ENCODE measurements at places on chromosomes 3 and 15.
A peak's percentile ranks its signal among the peaks of the same experiment; 100 is the strongest.

- peak; percentile 48 for DNase-seq
These were observed 391.0 kb upstream of the RARB start for GRCh38 chr3:25037049-25037547.

- DNase-seq: no peak
These were observed 40.3 kb downstream of the FSTL1 start for GRCh38 chr3:120410541-120410940.

DNA sequence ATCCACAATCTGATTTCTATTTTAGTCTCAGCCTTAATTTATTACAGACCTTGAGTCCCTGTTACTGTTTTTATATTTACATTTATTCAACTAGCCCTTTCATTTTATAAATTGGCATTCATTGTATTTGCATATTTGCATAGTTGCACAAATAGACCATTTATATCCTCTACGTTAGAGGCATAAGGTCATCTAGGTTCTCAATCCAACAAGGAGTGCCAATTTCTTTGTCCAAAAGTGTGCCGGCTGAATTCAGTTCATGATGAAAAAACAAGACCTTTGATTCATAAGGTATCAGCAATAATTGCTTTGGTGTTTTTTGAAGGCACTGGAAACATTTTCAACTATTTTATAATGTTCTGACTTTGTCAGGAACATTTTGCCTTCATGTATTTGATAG lies 33.9 kb upstream of the NANOGP8 start:
- no peak for DNase-seq

DNA sequence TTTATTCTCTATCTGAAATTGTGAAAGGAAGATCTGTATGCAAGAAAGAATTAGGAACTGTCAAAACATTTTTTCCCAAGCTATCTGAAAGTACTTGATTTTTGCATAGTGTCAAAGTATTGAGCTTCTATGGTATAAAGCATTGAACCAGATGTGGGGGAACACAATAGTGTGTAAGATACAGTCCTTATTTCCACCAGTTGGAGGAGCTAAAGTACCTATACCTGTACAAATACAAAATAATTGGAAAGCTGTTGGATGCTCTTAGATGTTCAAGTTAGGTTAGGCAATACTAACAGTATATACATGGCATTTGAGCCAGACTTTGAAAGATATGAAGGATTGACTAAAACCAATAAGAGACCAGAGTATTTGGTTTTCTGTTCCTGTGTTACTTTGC lies 148.4 kb downstream of the B3GALNT1 start:
- DNase-seq: peak; percentile 24

GRCh38 chr3:80668600-80669294 lies 900.9 kb upstream of the ROBO1 start:
- no peak for DNase-seq

- DNase-seq: no peak
These were observed 11.8 kb upstream of the CDV3 start for GRCh38 chr3:133561679-133562078.

DNA sequence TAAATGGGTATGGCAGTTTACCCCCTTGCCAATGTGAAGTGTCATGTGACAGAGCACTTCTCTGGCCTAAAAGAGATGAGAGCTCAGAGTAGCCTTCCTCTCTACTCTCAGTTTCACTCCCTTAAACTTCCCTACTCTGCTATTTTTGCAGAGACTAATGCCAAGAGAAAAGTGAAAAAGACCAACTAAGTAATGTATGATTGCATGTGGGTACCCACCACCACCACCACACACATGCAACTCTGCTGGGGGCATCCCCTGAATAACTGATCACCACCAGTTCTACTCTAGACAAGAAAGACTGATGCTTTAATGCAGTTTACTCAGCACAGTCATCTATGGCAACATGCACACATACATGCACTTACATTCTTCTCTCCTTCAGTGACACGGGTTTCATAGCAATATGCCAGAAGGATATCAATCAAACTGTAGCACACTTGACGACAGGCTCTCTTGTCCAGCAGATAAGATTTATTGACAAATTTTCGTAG lies 31.3 kb downstream of the SHQ1 start:
- DNase-seq: no peak

DNA sequence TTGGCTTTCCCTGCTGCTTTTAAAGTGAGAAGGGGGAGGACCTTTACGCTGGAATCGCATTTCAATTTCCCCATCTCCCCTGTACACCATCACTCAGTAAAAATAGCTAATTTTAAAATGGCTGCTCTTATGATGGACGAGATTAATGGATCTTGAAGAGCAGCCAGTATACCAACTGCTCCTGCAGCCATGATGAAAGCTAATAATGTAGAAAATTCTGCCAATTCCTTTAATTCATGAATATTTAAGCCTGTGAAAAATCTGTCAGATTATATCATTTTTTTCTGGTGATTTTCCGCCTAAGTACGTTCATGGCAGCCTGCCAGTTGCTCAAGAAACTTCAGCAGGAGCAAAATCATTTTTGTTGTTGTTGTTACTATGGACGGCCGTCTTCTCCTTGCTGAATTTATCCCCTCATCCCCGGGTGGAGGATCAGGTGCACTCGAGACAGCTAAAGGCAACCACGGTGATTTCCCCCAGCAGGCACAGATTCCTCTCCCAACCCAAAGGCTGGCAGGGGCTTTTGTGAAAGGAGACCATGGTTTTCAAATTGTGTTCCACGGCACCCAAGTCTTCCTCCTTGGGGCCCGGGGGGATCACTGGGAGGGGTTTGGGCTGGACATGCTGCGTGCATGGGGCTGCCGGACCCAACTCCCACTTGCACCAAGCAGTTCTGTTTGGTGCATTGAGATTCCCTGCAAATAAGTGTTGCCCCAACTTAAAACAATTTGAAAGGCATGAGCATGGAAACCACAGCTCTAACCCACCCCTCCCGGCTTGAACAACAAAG lies 289.6 kb downstream of the UACA start:
- DNase-seq: peak; percentile 15

- DNase-seq: no peak
These were observed 20.9 kb downstream of the PLCL2 start for GRCh38 chr3:16905704-16906103.

DNA sequence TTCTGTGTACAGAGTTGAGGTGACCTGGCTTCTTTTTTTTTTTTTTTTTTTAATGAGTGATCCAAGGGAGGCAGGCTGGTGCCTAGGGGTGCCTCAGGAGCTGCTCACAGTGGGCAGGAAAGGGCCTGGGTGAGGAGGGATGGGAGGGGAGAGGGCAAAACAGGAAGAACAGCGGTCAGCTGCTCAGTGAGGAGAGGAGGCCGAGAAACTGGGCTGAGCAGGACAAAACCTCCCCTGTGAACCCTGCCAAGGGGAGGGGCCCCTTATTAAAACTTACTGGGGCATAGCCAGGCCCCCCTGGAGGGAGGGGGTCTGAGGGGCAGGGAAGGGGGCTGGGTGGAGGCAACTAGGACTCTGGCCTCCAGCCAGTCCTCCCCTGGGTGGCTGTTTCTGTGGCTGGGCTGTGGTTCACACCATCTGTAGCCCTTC lies 3.5 kb downstream of the PLEKHO2 start:
- DNase-seq: peak; percentile 36

DNA sequence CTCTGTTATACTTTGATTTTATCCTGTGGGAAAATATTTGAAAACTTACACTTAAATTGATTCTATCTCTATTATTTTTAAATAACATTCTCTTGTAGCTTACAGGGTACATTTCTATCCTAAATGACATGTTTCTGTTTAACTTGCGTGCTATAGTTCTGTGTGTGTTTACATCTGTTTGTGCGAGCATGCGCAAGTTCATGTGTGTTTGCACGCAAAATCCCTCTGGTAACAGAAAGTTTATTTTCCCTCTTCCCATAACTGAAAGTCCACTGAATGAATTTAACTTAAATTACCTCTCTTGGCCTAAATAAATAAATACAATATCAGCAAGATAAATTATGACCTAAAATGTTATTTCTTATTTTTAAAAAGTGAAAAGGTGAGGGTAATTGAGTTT lies 117.3 kb upstream of the NEO1 start:
- DNase-seq: no peak

- peak; percentile 79 for DNase-seq
These were observed 61.6 kb downstream of the TPRG1 start for GRCh38 chr3:189233225-189233858.

GRCh38 chr3:56980243-56980642 lies 80.2 kb upstream of the SPATA12 start:
- DNase-seq: no peak

GRCh38 chr3:195616681-195617080 lies 32.9 kb upstream of the APOD start:
- DNase-seq: no peak

- DNase-seq: no peak
These were observed 28.4 kb downstream of the TMEM40 start for GRCh38 chr3:12730506-12731242.

GRCh38 chr3:118760585-118761290 lies 273.9 kb downstream of the IGSF11 start:
- DNase-seq: peak; percentile 66

GRCh38 chr3:17592956-17593355 lies 149.5 kb downstream of the TBC1D5 start:
- no peak for DNase-seq

DNA sequence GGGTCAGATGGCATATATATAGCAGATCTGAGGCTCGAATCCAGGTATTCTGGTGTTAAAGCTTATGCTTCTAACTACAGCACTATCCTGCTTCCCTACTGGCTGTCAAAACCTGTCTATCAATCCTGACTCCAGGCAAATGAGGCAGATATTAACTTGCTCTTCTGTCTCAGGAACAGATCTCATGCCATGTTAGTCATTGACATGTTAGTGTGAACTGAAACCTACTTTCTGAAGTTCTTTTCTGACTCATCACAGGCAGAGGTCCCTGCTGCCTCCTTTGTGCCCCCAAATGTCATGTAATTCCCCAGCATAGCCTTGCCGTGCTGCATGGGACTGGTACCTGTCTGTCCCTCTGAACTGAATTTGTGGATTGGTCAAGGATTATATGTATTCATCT lies 125.0 kb upstream of the SMAD3 start:
- no peak for DNase-seq

GRCh38 chr15:71730277-71731144 lies 79.8 kb upstream of the NR2E3 start:
- peak; percentile 81 for DNase-seq

- DNase-seq: no peak
These were observed 14.4 kb upstream of the MUC4 start for GRCh38 chr3:195825857-195826804.

DNA sequence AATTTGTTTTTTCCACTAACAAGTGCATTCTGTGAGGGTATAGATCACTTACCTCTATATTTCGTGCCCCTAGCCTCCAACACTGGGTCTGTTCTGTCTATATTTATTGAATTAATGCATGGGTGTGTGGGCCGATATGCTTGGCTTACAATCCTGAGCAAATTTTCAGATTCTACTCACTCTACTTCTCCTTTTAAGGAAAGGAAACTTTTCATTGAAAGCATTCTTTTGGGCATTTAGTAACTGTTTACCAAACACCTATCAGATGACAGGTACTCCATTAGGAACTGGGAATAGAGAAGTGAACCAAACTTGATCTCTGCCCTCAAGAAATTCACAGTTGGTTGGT lies 60.5 kb downstream of the TLE3 start:
- no peak for DNase-seq

DNA sequence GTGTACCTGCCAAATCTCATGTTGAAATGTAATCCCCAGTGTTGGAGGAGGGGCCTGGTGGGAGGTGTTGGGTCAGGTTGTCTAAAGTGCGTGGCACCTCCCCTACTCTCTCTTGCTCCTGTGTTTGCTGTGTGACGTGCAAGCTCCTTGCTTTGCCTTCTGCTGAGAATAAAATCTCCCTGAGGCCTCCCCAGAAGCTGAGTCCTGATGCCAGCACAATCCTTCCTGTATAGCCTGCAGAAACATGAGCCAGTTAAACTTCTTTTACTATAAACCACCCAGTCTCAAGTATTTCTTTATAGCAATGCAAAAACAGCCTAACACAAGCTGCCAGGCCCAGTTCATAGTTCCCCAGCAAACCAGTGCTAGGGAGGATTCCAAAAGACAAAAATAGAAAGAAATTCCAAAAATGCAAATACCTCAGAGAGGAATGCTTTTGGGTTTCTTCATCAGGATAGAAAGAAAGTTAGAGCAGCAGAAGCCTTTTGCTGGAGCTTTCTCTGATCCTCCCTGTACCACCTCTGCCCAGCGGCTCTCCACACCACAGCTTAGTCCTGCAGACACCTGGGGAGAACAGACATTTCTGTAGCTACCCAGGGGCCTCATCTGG lies 25.9 kb upstream of the CDV3 start:
- DNase-seq: peak; percentile 74

DNA sequence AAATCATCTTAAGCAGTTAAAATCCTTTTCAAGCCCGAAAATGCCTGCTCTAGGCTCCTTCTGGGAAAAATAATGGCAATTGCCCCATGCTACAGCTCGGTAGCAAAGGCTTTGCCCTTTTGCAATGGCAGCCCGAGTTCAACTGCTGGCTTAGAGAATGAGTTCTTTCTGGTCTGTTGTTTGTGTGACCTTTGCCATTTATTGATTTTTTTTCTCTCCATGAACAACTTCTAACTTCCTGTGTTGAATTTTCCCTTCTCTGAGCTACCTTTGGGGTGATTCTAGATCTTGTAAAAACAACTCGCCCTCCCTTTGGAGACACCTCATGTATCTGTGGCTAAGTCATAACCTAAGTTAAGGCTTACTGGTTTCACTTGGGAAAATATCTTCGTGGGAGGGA lies 139.3 kb downstream of the PLCH1 start:
- no peak for DNase-seq

GRCh38 chr3:71131375-71132314 lies 451.9 kb downstream of the FOXP1 start:
- DNase-seq: no peak

- DNase-seq: peak; percentile 11
These were observed 1.3 kb downstream of the GOLGA8A start for GRCh38 chr15:34436126-34436955.

- no peak for DNase-seq
These were observed 44.6 kb downstream of the BHLHE40 start for GRCh38 chr3:5023777-5024346.

DNA sequence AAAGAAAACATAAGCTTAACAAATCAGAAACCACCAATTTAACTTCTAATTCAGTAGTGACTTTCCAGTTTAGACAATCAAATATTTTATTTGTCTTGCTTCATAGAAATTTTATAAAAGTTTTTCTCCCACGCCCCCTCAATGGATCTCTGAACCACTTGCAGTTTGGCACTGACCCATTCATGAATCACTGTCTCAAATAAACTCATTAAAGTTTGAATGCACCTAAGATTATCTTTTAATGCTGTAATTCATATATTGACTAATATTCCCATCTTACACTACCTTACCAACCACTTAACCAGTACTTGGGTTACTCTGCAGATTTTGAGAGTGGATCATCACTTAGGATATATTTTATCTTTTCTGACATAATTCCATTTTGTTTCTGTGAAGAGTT lies 880.2 kb downstream of the OTOL1 start:
- no peak for DNase-seq

GRCh38 chr15:67121644-67122605 lies 56.5 kb downstream of the SMAD3 start:
- no peak for DNase-seq

All from astrocyte of the hippocampus (primary cell).